Epithelial cell of prostate (primary cell): ENCODE measurements at places on chromosomes 2 and 18.

- no peak for DNase-seq
Observed at GRCh38 chr2:83162421-83162820, 1296.7 kb downstream of the SUCLG1 start.

- DNase-seq = no peak
Observed at GRCh38 chr18:6396847-6397246, 17.9 kb downstream of the L3MBTL4 start.

DNA sequence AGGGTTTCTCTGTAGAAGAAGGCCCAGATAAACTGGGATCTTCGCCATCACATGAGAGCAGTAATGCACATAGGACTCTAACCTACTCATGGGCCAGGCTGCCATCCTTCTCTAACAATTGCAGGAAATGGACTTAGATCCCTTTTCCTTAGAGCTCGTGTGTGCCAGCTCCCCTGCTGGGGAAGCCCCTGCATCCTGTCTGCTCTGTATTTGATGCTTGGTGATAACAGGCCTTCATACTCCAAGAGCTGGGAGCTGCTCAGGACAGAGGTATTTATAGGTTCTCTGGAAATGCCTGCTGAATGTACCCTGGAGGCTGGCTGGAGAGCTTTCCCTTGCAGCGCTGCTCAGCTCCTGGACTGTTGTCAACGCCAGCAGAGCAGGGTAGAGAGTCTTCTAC is 249.6 kb downstream of the MTX2 start:
- no peak for DNase-seq

DNA sequence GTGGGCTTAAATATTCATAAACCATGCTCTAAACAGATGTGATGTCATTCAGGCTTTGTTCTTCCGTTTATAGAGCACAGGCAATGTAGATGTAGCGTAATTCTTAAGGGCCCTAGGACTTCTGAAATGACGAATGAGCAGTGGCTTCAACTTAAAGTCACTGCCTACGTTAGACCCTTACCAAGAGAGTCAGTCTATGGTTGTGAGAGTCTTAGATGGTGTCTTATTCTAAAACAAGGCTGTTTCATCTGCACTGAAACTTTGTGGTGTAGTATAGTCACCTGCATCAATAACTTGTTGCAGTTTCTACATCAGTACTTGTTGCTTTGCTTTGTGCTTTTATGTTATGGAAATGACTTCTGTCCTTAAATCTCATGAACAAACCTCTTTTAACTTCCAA is 56.0 kb downstream of the PIK3C3 start:
- no peak for DNase-seq

GRCh38 chr2:130372833-130373807 is 17.3 kb downstream of the PTPN18 start:
- no peak for DNase-seq

GRCh38 chr2:181378491-181378890 is 78.7 kb upstream of the ITGA4 start:
- no peak for DNase-seq

DNA sequence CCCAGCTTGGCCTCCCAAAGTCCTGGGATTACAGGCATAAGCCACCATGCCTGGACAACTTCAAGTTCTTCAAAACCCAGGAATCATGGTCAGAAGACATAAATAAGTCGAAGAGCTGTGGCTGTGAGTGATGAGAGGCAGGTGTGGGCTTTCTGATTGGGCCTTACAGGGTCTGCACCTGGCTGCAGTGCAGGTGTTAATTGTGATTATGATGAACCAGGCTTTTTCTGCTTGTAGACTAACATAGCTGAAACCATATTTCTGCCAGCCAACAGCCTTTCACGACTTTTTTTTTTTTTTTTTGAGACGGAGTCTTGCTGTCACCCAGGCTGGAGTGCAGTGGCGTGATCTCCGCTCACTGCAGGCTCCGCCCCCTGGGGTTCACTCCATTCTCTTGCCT is 14.9 kb upstream of the DTNB start:
- DNase-seq = no peak

- DNase-seq = no peak
Observed at GRCh38 chr2:178863130-178863855, 56.1 kb upstream of the TTN start.

- DNase-seq = no peak
Observed at GRCh38 chr18:38033282-38033681, 467.7 kb upstream of the CELF4 start.

DNA sequence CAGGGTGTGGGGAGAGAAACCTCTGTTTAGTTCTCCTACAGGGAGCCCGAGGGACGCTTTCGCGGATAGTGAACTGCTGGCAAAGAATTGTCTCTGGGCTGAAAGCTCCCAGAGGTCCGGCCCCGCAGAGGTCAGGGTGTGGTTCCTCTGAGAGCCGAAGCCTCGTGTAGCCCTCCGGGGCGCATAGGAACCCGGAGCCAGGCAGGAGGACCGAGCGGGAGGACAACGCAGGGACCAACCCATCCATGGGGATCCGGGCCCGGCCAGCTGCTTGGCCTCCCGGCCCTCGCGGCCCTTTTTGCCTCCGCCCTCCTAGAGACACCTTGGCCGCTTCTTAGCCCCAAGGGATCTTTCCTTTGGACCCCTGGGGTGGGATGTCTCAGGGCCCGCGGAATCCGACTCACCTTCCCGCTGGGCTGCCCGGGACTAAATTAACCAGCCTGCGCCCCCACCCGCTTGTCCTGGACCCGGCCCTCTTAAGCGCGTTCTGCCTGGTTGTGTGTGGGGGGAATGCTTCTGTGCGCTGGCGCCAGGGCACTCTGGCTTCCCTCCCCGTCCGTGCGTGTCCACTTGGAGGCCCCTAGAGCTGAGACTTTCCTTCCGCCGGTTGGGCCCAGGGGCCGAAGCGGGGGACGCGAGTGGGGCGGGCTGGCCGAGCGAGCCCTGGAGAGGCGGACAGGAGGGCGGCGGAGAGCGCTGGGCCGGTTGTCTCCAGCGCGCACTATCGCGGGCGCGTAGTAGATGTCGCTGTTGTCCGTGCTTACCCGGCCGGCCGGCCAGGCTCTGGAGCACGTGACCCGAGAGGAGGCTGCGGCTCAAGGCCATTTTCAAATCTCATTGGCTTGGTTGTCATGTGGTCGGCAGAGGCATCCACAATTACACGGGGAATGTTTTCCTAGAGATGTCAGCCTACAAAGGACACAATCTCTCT is at the start of gene HOXD10:
TSS of gene HOXD10 (plus strand) at position 896 of the 931 bp plus-strand sequence. CDS start 56 bp downstream, outside the sequence.
- no peak for DNase-seq

DNA sequence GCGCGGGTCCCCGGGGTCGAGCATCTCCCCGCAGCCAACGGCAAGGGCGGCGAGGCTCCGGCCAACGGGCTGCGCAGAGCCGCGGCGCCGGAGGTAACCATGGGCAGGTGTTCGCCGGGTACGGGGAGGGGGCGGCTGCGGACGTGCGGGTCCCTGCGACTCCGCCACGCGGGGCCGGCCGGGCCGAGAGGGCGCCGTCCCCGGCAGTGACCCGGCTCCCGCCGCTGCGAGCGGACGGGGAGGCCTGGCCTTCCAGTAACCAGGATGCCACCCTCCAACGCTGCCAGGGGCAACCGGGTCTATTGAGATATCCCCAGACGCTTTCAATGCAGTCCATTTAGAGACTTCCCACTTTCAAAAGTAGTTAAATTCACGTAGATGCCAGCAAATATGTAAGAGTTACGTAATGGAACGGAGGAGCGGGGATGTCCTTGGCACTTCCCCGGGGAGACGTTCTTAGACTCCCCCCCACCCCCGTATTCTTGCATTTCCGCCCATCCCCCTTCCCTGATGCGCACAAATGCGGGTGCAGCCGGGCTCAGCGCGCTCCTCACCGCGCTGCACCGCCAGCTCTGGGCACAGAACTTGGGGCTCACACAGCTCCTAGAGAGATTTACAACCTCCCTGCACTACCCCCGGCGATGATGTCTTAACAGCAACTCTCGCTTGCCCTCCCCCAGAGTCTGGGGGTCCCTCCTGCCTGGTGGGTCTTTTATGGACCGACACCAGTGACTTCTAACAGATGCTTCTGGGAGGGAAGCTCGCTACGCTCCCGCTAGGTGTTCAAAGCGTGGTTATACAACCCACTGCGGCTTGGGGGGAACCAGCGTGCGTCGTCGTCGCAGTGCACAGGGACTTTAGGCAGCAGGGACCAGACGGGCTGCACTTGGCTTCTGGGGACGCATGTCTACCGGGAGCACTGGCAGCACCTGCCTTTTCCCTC is 657 bp downstream of the SGPP2 start:
- DNase-seq = no peak

- no peak for DNase-seq
Observed at GRCh38 chr2:63981702-63982103, 37.5 kb downstream of the VPS54 start.

GRCh38 chr2:2324565-2325101 is 6.4 kb downstream of the MYT1L start:
- no peak for DNase-seq

GRCh38 chr2:8803658-8804379 is 33.6 kb downstream of the KIDINS220 start:
- peak; percentile 96 for DNase-seq

- no peak for DNase-seq
Observed at GRCh38 chr2:65393743-65394422, 38.5 kb downstream of the SPRED2 start.

GRCh38 chr2:189407281-189408209 is 33.7 kb upstream of the WDR75 start:
- DNase-seq = no peak

- DNase-seq = no peak
Observed at GRCh38 chr2:102895376-102895775, 133.5 kb downstream of the TMEM182 start.

DNA sequence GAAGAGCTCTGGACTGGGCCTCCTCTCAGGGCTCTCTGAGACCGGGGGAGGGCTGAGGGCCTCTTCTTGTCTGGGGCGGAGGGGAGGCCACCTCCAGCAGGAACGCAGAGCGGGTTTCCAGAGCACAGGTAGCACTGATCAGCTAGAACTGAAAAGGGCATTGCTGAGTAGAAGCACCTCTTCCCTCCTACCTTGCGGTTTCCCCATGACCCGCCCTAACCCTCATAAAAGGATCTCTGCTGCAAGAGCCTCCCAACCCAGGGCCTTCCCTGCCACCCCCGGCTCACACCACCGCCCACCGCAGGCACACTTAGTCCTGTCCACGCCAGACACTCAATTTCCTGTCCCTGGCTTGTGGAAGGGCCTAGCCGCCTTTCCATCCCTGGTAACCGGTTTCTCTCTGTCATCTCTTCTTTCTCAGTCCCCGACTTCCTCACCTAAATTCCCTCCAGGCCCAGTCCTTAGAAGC is 966 bp downstream of the ADCY3 start:
- DNase-seq = no peak

DNA sequence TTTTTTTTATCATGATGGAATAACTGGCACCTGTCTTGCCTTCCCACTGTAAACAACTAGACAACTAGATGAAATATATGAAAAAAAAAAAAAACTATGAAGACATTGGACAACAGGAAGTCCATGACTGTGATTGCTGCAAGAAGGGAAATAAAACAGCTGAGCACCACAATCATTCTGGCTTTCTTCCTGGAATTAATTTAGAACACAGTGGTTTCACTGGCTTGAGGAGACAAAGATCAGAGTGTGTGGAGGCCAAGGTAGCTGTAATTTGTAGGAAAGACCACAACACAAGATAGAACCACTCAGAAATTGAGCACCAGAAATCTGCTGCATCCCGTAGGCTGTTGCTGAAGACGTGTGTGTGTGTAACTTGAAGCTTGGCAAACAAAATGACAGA is 121.1 kb upstream of the PID1 start:
- DNase-seq = no peak

- DNase-seq = no peak
Observed at GRCh38 chr2:126863336-126864015, 35.2 kb upstream of the TEX51 start.

DNA sequence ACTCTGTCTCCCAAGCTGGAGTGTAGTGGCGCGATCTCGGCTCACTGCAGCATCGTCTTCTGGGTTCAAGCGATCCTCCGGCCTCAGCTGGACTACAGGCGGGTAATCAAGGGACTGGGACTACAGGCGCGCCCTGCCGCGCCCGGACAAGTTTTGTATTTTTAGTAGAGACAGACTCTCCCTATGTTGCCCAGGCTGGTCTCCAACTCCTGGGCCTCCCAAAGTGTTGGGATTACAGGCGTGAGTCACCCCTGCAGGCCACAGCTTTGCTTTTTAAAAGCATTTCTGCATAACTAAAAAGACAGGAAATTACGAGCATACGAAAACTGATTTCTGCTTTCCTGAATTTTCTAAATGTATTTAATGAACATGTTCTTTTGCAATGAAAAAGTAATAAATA is 916 bp upstream of the OSBPL1A start:
- DNase-seq = no peak

GRCh38 chr2:216916956-216917650 is 57.2 kb upstream of the TNP1 start:
- DNase-seq = no peak

- DNase-seq = no peak
Observed at GRCh38 chr2:29509397-29509796, 394.2 kb downstream of the CLIP4 start.

DNA sequence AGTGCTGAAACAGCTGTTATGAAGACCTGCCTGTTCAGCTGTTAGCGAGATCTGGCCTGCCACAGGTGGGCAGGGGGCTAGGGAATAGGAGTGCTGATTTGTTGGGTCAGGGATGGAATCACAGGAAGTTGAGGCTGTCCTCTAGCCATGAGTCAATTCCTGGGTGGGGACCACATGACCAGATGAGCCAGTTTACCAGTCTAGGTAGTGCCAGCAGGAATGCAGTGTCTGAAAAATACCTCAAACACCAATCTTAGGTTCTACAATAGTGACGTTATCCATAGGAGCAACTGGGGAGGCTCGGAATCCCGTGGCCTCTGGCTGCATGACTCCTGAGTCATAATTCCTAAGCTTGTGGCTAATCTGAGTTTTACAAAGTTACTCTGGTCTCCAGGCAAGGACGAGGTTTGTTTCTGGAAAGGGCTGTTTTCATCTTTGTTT is 44.9 kb downstream of the DYSF start:
- peak; percentile 96 for DNase-seq

GRCh38 chr2:36616947-36617346 is 19.0 kb upstream of the FEZ2 start:
- DNase-seq = no peak

- no peak for DNase-seq
Observed at GRCh38 chr2:42659609-42660008, 91.2 kb downstream of the MTA3 start.

GRCh38 chr2:47079515-47080412 is 75.3 kb downstream of the STPG4 start:
- no peak for DNase-seq
